ENCODE measurements at places on chromosomes 12 and 14.

GRCh38 chr12:116647813-116648212, 88.6 kb downstream of the MAP1LC3B2 start:
- no peak for DNase-seq

DNA sequence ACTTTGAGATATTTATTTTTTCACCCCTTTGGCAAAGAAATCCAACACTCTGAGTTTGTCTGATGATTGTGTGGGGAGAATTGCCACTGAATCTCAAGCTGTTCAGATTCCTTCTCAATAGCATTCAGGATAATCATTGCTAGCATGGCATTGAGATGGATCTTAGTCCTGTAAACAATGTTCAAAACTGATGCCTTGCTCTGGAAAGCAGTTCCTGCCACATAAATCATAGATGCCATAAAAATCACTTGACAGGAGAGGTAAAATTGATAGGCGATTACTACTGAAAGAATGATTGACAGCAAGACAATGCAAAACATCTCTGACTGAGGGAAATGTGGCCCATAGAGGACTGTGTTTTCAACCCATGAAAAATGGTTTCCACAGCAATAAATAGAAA, 915.6 kb downstream of the TRHDE start:
- DNase-seq = no peak

- no peak for DNase-seq
Measured at GRCh38 chr12:58381546-58381945, 440.2 kb downstream of the ATP23 start.

- DNase-seq = no peak
Measured at GRCh38 chr14:102604183-102604582, 11.7 kb downstream of the RCOR1 start.

DNA sequence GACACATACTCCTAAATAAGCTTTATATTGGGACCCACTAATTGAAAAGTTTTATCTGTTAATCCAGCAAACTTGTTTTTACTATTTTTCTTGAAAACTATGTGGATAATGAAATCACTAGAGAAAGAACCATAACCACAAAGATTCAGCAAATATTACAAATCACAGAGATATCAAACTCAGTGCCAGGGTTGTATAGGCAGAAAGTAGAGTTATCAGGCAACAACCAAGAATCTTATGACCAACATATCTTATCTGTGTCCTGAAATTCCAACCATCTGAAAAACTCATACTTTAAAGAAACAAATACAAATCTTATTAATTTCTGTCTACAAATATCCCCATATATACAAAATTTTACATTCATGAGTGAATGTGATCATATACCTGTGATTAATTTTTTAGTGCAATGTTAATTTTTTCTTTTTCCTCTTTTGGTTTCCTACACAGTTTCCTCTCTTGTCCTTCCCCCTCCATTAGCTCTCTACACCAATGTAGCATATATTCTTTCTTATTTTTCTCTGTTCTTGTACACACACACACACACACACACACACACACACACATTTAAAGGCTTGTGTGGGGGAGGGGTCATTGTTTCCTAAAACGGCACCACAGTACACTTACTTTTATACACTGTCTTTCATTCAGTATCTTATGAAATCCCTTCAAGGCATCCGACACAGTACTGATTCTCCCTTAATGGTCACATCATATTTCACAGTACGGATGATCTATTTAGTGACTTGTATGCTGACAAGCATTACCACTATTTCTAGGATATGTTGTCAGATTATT, 18.6 kb downstream of the AMN1 start:
- DNase-seq = no peak

DNA sequence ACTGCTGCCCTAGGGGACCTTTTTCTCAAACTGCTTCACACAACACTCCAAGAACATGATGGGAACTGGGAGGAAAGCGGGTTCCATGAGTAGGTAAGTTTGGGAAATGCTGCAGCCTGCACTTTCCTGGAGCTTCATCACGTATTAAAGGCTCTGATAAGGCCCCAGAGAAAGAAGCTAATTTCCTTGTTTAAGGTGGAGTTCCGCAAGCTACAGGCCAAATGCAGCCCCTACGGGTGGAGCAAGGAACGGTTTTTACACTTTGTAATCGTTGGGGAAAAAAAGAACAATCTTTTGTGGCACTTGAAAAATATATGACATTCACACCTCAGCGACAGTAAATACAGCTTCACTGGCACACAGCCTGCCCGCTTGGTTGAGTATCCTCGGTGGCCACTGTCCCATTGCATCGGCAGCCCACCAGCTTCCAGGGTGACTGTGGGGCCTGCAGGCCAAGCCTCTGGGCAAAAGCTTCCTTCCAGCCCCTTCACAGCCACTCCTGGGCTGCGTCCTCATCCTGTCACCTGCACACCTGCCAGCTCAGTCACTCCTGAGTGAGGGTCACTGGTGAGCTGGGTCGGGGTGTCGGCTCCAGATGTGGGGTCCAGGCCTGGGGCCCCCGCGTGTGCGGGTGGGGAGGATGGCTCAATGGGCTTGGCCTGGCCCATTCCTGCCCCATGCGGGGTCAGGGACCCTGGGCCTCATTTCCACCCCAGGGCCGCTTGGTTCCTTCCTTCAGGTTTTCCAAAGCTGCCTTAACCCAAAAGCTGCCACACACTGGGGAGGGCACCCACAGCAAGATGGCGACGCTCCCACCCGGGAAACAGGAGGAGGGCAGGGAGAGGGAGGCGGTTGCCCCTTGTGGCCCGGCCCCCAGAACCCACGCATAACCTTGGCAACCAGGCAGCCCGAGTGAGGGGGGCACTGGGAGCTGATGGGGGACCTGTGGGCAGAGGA, 2.4 kb downstream of the AMN start:
- DNase-seq = no peak

GRCh38 chr12:112165624-112166023, 40.3 kb downstream of the TRAFD1 start:
- DNase-seq = no peak

DNA sequence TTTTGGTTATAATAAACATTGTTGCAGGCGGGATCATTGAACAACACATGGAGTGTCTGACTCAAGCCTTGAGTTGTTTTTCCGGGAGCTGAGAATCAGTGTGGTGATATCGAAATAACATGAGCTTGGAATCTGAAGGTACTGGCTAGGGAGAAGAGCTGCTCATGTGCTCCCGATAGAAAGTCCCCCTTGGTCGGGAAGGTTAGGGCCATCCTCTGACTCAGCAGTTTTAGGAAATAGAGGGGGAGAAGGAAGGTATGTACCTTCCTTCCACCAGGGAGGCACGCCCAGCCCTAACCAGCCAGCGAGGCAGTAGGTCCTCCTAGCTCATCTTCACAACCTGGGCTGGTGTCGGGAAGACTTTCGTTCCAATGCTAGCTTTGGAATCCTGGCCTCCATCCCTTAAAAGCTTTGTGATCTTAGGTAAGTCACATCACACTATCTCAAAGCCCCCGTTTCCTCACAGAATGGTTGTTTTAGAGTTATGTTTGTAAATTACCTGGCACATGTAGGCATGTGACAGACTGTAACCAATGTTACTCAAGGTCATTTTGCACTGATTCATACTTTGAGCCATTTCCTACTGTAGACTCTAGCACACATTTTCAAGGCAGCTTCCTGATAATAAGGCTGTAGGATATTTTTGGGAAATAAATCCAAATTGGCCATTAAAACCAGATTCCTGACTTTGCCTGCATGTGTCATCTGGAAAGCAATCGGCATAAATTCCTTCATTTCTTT, 1.9 kb upstream of the RAB35 start:
- no peak for DNase-seq

DNA sequence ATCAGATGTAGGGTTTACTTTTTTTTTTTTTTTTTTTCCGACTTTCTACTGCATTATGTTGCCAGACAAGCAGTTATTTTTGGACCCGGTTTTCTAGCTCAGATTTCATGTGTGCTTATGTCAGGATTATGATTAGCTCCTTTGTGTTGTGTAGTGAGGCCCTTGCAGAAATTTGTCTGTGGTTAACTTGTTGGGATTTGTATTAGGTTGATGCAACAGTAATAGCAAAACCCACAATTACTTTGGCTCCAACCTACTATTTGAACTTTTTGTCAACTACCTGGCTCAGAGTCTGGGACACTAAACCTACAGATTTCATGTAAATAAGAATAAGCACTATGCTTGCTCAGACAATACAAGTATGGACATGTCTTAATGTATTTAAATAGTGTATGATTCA, 44.1 kb upstream of the KCNJ8 start:
- no peak for DNase-seq

DNA sequence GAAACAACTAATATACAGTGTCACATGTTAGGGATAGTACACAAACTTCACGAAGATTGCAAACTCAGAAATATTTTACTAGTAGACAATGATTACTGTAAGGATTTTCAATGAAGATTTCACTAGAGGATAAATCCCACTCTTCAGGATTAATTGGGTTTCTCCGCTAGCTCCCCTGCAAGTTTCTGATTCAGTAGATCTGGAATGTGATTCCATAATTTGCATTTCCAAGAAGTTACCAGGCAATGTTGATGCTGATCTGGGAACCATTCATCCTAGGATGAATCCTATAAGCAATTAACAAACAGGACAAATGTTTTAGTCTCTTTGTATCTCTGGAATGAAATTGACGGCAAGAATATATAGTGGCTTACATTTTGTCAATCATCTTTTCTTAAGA, 272.4 kb downstream of the ALX1 start:
- DNase-seq = no peak

GRCh38 chr12:116559162-116559935, at the start of gene MAP1LC3B2:
MAP1LC3B2 (plus strand) TSS chr12:116559381; CDS start chr12:116575943, 16,562 bp downstream.
- peak; percentile 40 for DNase-seq

DNA sequence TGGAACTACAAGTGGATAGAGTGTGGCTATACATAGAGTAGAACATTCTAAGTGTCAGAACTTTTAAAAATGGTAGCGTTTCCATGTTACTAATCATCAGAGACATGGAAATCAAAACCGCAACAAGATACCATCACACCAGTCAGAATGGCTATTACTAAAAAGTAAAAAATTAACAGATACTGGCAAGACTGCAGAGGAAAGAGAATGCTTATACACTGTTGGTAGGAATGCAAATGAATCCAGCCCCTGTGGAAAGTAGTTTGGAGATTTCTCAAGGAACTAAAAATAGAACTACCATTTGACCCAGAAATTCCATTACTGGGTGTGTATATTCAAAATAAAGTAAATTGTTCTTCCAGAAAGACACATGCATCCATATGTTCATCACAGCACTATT, 518.6 kb downstream of the NELL2 start:
- DNase-seq = no peak

- no peak for DNase-seq
Measured at GRCh38 chr14:54627540-54628363, 60.8 kb downstream of the SAMD4A start.

DNA sequence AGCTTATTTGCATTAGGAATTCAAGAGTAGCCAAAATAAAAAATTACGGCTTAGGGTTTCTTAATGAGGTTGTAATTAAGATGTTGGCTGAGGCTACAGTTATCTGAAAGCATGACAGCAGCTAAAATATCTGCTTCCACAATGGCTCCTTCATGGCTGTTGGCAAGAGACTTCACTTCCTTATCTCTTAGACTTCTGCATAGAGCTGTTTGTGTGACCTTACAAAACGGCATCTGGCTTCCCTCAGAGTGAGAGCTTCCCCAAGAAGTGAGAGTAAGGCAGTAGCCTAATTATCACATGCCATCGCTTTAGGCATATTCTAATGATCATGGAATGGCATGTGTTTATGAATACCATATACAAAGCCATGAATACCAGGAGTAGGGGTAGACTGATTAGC, 57.6 kb downstream of the CCDC59 start:
- no peak for DNase-seq

- DNase-seq = peak; percentile 44
Measured at GRCh38 chr12:49388682-49389386, 21.6 kb downstream of the SPATS2 start.

DNA sequence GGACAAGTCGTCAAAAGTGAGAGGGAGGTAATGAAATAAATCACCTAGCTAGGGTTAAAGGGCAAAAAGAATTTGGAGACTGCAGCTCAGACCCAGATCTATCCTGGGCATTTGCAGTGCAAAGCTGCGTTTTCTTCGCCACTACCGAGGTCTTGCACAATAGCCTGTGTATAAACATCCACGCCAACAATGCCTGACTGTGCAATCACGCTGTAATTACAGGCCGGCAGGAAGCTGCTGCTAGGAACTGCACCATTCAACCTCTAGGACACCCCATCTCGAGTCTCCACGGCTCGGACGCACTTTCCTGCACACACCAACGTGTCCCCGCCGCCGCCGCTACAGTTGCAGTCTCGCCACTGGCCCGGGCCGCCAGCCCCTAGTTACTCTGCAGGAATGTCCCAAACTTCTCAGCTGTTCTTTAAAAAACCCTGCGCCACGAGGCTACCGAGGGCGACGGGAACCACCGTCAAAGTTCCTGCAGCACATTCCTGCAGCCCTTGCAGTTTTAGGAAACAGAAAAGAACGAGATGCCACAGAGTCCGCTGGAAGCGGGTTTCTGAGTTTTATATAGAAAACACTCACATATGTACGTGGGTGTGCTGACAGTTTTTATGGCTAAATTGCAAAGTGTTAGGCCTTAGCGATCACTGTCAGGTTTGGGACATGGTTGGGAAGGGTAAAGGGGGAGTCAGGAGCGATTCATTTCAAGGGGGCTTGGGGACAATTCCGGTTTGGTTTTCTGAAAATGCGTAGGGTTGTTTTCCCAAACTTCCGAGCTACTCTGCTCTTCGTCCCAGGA, 65.6 kb upstream of the PTGR2 start:
- peak; percentile 18 for DNase-seq

GRCh38 chr12:94258593-94258992, 110.2 kb downstream of the PLXNC1 start:
- DNase-seq = no peak

- DNase-seq = no peak
Measured at GRCh38 chr12:22593864-22594263, 31.1 kb upstream of the ETNK1 start.

DNA sequence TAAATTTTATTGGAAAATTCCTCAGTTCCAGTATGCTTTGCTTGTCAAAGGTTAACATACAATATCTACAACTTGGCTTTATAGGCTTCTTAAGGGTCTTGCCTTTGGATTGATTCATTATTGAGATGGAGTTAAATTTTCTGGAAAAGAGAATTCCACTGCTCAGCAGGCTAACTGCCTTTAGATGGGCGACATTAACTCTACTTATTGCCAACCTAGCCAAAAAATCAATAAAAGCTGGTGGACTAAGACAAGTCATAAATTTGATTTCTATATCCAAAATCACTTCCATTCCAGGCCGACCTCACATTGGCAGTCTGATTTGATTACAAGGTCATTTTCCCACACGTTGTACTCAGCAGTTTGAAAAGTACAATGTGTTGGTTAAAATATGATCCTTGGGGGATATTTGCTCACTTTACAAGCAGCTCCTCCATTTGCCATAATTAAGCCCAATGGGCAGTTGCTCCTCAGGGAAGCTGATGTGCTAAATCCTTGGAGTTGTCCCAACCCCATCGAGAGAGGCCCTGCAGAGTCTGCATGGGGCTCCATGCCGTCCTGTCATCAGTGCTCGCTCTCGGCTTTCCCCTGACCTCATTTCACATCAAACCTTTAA, 36.1 kb upstream of the CRY1 start:
- no peak for DNase-seq

GRCh38 chr14:21509432-21510143, 1.6 kb downstream of the METTL3 start:
- DNase-seq = no peak
